ENCODE measurements at places on chromosomes 4 and X.

DNA sequence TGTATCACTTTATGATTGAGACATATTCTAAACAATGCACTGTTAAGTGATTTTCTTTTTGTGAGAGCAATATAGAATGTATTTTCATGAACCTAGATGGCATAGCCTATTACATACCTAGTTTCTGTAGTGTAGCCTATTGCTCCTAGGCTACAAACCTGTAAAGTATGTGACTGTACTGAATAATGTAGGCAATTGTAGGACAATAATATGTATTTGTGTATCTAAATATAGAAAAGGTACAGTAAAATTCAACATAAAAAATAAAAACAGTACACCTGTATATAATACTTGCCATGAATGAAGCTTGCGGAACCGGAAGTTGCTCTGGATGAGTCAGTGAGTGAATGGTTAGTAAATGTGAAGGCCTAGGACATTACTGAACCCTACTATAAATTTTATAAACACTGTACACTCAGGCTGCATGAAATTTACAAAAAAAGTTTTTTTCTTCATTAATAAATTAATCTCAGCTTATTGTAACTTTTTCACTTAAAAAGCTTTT is 106.7 kb downstream of the VSIG4 start:
- no peak for DNase-seq

- no peak for DNase-seq
Measured at GRCh38 chr4:36477861-36478260, 196.4 kb downstream of the DTHD1 start.

GRCh38 chr4:72084587-72085011 is 52.8 kb downstream of the NPFFR2 start:
- DNase-seq: no peak

GRCh38 chr4:141486375-141486997 is 149.9 kb upstream of the IL15 start:
- DNase-seq: no peak

GRCh38 chr4:119707336-119707735 is 78.7 kb upstream of the PDE5A start:
- no peak for DNase-seq

DNA sequence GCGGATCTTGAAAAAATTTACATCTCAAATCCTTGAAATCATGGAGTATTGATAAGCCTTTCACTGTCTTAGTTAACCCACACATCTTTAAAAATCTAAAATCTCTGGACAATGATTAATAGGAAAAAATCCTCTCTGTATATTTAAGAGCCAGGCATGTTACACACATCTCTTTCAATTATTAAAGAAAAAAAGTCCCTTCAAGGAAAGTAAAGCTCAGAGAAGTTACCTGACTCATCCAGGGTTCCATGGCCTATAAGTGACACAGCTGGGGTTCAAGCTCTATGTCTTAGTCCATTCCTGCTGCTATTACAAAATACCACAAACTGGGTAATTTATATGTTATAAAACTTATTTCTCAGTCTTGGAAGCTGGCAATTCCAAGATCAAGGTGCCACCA is 14.2 kb upstream of the FGF16 start:
- DNase-seq: no peak

DNA sequence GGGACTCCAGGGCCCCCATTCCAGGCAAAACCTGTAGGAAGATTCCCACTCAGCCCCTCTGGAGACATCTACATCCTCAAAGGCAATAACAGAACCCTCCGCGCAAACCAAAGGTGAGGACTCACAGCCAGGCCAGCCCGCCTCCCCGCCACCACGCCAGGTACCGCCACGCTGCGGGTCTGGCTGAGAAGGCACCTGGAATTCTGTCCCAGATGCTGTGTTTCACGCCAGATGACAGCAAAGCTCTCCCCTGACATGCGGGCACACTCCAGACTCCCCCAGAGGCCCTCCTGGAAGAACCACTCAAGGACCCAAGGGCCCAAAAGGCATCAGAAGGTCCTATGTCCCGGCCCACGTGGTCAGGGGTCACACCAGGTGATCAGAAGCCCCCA is 59.6 kb downstream of the FAM53A start:
- DNase-seq: no peak

- DNase-seq: no peak
Measured at GRCh38 chrX:135543924-135544323, 23.5 kb downstream of the INTS6L start.

GRCh38 chr4:153439831-153440230 is 26.3 kb upstream of the TMEM131L start:
- DNase-seq: no peak

DNA sequence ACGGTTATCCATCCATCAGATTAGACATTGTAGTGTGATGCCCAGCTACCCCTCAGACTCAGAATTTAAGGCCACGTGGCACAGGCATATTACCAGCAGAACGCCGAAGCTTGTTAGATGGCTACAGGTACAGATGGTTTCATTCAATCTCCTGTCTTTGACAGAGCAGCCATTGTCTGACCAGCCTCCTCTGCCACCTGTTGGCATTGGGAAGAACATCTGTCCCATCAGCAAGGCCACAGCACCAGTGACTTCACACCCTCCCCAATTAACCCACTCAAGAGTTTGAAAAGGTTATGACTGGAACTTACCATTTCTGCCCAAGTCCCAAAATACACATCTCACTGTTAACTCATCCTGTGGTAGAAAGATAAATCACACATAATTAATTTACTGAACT is 22.0 kb upstream of the PHKA2 start:
- no peak for DNase-seq

DNA sequence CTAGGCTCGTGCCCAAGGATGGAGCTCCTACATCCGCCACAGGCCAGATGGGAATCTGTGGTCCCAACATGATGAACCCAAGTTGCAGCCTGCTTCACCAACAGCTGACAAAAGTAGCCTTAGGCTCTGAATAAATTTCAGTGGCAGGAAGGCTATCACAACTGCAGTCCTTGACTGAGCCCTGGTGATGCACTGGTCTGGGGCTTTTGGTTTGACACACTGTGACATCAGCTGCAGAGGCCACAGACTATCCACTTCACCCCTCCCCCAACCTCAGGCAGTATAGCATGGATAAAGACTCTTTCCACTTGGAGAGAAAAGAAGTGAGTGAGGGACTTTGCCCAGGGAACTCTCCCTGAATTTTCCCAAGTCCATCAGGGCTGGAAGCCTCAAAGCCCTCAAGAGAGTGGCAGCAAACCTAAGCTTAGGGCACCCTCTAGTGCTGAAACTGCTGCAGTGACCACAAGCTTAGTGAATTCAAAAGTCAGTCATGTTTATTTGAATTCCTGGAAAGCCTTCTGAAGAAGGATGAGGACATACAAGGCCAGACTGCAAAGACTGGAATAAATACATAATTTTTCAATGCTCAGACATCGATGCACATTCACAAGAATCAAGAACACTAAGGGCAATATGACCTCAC is 135.0 kb upstream of the TENT5D start:
- no peak for DNase-seq

- DNase-seq: no peak
Measured at GRCh38 chr4:99104153-99104552, 15.6 kb upstream of the ADH5 start.

- DNase-seq: no peak
Measured at GRCh38 chr4:140809676-140810075, 53.5 kb upstream of the TBC1D9 start.

DNA sequence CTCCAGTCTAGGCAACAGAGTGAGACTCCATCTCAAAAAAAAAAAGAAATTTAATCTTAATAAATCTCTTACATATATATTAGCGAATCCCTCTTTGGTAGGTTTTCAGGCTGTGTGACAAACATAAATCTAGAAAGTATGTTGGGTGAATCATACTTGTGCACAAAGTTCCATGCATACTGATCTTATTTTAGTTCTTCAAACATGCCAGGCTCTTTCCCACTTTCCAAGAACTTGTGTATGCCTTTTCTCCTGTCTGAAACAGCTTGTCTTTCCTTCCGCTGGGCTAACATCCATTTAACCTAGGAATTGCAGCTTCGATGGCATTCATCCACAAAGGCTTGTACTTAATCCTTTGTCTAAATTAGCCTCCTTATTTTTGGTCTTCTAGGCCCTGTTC is 156.6 kb upstream of the CASK start:
- no peak for DNase-seq

DNA sequence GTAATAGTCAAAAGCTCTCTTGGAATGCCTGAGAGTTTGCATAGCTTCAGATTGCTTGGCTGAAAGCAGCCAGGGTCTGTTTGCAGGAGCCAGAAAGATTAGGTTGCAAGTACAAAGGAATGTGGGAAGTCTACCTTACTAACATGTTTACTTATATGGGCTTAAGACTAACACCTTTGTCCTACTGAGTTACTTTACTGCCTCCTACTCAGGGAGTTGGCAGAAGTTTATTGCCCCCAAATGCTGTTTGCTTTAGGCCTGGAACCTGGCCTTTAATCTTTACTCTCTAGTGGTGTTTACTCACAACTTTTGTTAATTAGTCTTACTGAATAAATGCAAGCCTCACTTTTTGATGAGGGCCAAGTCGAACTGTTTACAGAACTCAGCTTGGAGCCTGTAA is 219.4 kb upstream of the ZC4H2 start:
- no peak for DNase-seq

DNA sequence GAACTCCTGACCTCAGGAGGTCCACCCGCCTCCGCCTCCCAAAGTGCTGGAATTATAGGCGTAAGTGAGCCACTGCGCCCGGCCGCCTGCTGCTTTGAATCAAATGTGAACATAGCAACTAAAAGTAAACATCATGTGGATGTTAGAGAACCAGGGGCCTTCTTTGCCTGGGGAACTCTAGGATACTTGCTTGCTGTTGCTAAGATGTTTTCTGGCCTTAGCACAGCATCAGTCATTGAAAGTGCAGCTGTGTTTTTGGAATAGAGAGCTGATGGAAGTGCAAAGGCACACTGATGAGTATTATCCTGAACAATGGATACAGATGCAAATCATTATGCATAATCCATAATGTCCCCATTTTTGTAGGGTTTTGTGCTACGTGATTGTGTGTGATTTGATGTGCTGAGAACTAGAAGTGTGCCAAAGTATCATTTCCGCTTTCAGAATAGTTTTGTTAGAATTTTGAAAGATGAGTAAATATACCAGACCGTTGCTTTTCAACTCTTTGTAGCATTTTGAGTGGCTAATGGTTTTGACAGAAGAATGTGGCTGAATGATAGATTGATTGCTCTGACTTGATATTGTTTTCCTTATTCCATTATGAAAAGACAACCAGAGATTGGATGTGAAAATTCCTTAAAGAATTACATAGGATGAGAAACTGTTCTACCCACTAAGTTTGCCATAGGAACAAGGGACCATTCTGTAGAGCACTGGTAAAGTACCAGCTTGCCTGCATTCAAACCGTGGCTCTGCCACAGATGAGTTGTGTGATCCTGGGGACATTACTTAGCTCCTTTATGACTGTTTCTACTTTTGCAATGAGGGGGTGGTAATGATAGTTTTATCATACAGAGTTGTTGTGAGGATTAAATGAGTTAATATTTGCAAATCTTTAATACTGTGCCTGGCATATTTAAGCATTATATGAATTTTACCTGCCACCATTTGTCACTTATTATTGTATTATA is 74.7 kb downstream of the REPS2 start:
- no peak for DNase-seq

DNA sequence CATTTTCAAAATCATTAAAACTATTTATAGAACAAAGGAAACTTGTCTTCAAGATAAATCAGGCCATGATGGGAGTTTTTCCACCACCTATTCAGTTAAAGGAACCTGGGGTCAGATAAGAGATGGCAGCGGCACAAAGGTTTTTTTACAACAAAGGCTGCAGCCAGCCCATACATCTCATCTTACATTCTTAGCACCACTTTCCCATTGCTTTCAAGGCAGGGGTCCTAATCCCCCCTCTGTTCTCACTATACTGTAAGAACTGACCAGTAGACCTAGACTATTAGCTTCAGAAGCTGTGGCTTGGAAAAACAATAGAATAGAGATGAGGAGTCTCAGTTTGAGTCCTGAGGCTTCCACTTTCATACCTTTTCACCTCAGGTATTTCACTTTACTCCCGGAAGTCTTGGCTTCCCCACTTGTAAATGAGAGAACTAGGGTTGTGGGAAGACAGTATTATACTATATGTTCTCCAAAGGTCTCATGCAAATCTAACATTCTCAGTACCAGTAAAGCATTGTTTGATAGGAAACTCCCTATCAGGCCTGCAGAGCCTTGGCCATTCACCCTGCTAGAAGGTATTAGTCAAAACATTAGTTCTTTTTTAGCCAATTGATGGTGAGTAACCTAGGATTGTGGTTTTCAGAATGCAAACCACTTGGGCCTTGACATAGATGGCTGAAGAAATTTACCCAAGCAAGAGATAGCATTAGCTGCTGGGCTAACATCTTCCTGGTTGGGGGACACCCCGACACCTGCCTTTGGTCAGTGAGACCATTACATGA is 182.9 kb upstream of the PBDC1 start:
- DNase-seq: no peak

GRCh38 chr4:145473203-145473602 is 8.4 kb upstream of the SMAD1 start:
- DNase-seq: no peak

DNA sequence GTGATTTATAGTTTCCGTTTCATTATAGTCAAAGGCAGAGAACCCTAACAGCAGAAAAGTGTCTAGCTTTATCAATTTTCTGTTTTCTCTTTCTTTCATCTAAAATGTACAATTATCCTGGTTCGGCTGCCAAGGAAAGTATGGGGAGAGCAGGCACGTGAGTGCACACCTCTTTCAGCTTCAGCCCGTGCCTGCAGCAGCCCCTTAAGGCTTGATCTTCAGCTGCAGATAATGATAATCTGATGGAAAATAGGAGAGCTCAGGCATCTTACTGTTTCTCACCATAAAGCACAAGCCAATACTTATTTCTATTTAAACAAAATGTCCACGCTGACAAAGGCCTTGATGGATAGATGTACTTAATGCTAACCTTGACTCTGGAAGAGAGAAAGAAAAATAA is 334.4 kb downstream of the UNC5C start:
- no peak for DNase-seq

- no peak for DNase-seq
Measured at GRCh38 chr4:110988722-110989121, 365.8 kb upstream of the PITX2 start.

DNA sequence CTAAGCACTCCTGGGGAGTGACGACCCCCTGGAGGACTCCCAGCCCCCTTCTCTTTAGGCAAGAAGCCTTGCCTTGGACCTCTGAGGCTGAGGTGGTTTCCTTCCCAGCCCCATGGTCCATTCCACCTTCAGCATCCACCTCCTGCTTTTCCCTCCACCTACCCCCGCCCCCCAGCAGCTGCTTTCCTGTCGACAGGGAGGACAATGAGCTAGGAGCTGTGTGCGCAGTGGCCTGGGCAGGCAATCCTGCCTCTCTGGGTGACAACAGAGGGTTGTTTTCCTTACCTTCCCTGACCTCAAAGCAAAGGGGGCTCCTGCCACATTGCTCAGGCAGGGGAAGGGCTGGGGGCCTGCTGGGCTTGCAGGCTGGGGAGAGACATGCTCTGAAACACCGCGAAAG is 123.5 kb downstream of the BCOR start:
- no peak for DNase-seq

- DNase-seq: no peak
Measured at GRCh38 chrX:75067931-75068330, 88.2 kb downstream of the ABCB7 start.

DNA sequence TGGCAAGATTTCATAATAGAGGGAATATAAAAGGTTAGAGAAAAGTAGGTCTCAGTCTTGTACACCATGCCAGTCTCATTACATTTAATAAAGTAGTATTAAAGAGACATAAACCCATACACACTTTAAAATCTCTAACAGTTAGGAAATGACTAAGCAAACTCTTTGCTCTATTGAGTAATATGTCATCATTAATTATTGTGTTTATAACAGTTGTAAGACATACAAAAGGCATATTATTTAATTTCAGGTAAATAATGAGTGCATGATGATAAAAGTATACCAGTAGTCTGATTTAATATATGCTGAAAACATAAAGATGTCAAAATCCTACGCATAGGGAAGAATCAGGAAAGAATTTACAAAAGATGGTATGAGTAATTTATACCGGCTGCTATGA is 31.0 kb upstream of the FGG start:
- DNase-seq: no peak
